ENCODE measurements at places on chromosomes 5 and 9. TPM values are rescaled to one million over a fixed set of nuclear protein-coding genes. Genes with fewer than 3 reads are reported as not detected.
A peak's percentile ranks its signal among the peaks of the same experiment; 100 is the strongest.

- no peak for DNase-seq
Measured at GRCh38 chr9:96342571-96343245, 40.7 kb upstream of the HSD17B3 start.

- DNase-seq = no peak
Measured at GRCh38 chr9:89596937-89597555, 7.8 kb upstream of the GADD45G start.

The STC2 gene
- 311 TPM for total RNA-seq

DNA sequence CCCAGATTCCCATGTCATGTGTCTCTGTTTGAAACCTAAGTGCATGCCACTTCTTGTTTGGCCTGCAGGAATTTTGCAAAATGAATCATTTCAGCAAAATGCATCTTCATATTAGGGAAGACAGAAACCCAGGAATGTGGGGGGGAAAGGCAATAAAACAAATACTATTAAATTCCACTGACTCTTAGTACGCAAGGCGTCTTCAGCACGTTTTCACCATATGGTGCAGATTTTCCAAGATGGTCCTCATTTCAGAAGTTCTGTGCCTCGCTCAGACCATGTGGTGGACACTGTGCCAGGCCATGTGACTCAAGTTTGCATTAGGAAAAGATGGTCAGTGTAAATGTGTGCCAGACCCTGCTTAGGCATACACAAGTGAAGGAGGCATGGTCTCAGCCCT, 184.0 kb downstream of the ACTL7B start:
- peak; percentile 81 for DNase-seq

DNA sequence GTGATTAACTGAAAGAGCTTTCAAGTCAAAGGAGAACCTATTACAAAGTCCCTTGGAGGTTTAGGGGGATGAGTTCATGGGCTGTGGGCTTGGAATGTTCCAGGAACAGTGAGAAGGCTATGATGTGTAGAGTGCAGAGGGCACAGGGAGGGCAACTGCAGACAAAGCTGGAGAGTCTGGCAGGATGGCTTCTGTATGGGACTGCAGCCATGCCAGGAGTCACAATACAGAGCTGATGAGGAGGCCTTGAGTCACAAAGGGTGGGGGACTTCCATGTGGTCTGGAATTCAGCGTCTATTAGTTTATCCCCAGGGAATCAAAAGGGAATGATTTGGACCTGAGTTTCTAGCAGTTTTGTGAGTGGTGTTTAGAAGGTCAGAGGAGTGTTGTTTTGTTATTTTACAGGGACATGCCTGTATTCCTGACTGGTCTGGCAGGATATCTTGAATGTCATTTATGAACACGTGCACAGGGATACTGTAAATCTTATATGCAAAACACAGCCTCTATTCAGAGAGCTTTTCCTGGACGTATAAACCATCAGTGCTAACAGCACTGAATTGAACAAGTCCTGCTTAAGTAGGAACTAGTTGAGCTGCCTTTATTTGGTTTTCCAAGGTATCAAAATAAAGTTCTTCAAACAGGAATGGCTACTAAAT, 14.3 kb upstream of the TEK start:
- peak; percentile 67 for DNase-seq

The SLC36A2 gene
- not detected for total RNA-seq

- no peak for DNase-seq
Measured at GRCh38 chr5:118270526-118270925, 717.8 kb downstream of the DTWD2 start.

Data from mammary epithelial cell (primary cell).